CD4-positive, alpha-beta T cell treated with Interleukin-4 for 1 hour (primary cell): ENCODE measurements at places on chromosomes 11 and 22.

DNA sequence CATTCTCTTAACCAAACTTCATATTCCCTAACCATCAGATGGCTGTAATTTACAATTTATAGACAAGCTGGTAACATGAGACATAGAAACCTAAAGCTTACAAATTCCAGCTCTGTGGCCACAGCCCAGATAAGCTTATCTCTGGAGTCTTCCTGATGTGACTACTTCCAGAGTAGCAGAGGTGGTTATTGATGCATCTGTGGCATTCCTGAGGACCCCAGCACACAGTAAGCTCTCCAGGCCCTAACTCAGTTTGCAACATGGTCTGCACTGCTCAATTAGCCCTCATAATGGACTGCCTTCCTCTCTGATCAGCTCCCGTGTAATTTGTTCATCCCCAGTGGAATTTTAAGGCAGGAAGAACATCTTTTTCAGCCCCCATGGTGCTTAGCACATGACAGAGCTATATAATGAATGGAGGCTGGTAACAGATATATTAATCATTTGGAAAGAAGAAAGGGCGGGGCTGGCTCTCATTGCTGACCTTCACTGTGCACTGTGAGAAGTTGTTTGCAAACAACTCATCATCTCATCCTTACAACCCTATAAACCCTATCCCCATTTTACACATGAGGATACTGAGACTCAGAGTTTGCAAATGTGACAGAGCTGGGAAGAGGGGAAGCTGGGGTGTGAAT is 30.1 kb upstream of the KCNJ11 start:
- DNase-seq, result no peak

- DNase-seq, result no peak
Observed at GRCh38 chr11:38756537-38756936, 2158.5 kb upstream of the RAG2 start.

DNA sequence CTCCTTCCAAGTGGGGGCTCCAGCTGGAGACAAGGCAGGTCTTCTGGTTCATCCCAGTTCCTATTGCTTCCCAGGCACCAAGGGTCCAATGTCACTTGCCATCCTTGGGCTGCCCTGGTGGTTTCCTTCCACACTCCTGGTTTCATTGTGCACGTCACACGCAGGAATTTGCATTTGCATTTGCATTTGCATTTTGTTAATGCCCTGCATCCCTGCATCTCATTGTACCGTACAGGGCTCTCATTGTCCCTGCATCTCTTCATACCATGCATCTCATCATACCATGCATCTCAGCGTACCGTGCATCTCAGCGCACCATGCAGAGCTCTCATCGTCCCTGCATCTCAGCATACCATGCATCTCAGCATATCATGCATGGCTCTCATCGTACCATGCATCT is 112.2 kb upstream of the SYT13 start:
- no peak for DNase-seq

DNA sequence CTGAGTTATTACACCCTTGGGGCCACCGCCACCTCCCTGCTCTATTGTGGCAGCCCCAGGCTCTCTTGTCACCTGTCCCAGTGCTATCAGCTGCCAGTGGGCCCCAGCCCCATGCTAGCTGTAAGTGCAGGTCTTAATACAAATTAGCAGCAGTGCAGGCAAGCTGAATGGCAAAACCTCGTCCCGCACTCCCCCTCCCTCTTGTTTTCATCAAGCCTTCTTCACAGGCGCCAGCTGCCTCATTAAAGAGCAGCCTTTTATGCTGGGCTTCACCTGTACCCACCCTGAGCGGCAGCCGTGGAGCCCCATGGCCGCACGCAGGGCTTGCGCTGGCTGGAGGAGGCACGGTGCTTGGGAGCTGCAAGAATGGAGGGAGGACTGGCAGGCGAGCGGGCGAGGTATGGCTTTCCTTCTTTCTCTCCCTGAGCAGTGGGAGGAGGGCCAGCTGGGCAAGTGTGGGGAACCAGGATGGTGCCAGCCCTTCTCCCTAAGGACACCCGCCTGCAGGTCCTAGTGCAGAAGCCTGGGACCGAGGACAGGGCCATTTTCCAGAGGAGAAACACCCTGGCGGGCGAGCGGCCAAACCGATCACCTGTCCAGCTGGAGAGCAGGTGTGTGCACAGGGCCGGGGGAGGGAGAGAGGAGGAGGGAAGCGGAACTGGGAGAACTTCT is 70.7 kb downstream of the FLI1 start:
- no peak for DNase-seq

GRCh38 chr11:64252003-64252872 is 908 bp downstream of the PLCB3 start:
- no peak for DNase-seq

GRCh38 chr11:61026121-61027031 is 54.9 kb downstream of the CD6 start:
- DNase-seq, result peak; percentile 68

- DNase-seq, result peak; percentile 40
Observed at GRCh38 chr11:64864473-64865285, 13.7 kb downstream of the EHD1 start.

DNA sequence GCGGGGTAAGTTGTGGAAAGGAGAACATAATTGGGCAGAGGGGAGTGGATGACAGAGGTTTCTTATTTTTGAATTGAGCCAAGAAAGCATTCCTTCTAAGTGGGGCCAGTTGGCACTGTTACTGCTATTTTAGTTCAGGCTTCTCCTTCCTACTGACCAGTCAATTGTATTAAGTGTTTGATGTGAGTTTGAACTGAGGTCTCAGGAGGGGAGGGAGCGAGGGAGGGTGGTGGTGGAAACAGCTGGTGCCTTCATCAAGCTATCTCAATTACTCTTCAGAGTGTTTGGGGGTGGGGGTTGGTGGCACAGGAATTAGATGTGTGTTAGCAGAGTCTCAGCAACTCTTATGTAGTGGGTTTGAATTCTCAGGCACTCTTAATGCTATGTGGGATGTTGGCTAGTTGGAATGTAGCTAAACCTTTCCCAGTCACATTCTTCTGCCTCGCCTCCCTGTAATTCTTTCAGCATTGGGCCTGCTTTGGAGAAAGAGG is 14.5 kb downstream of the CTNND1 start:
- no peak for DNase-seq

DNA sequence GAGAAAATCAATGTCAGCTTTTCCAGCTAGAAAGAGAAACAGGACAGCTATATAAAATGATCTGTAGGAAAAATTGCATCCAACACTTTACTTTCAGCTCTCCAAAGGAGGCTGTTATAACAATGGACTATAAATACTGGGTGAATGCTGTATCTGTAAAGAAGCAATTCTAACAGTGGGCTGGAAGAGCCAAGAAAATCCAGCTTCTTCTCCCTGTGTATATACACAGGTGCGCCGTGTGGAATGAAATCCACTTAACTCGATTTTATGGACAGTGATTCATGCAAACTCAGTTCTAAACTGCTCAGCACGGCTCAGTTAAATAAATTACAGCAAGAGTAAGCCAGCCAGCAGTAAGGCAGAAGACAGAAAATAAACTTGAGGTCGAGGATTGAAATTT is 32.5 kb upstream of the LMO2 start:
- DNase-seq, result no peak

GRCh38 chr22:47458348-47458747 is 695.9 kb downstream of the TBC1D22A start:
- DNase-seq, result no peak

- no peak for DNase-seq
Observed at GRCh38 chr11:63998558-63999348, 12.5 kb downstream of the OTUB1 start.

GRCh38 chr11:79342686-79343085 is 98.1 kb downstream of the TENM4 start:
- DNase-seq, result no peak

- no peak for DNase-seq
Observed at GRCh38 chr11:10381736-10382135, 73.3 kb upstream of the AMPD3 start.

- DNase-seq, result no peak
Observed at GRCh38 chr11:72735495-72736027, 16.6 kb downstream of the ARAP1 start.

DNA sequence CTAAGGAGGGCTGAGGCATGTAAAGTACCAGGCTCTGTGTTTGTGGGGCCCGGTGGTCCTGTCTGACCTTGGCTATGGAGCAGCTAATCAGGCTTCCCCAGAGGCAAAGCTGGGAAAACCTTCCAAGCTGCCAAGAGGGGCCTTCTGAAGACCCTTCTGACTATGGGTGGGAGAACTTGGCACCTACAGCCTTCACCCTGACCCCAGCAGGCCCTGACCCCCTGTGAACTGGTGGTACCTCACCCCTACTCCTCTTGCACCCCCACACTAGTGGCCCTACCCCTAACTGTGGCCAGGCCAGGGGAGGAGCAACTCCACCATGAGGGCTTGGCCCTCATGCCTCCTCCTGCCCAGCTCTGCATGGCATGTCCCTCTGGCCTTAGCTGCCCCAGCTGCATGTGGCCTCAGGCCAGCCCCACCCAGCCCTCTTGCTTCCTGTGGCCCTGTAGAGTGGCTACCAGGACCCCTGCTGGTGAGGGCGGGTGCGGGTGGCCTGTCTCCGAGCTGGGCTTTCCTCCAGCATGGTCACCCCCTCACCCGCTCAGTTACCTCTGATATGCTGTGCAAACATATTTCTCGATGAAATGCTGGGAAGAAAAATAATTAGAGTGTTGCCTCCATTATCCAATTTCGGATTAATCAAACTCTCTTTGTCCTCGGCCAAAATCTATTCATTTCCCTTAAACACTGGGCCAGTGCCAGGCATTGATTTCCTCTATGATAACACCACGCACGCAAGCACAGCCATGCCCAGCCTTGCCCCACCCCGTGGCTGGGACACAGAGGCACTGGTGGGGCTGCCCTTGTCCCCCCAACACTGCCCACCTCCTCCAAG is 7.5 kb downstream of the GNAZ start:
- no peak for DNase-seq

GRCh38 chr11:117618302-117618981 is 178.6 kb downstream of the DSCAML1 start:
- no peak for DNase-seq

GRCh38 chr22:45235101-45235777 is 5.5 kb downstream of the KIAA0930 start:
- peak; percentile 59 for DNase-seq

DNA sequence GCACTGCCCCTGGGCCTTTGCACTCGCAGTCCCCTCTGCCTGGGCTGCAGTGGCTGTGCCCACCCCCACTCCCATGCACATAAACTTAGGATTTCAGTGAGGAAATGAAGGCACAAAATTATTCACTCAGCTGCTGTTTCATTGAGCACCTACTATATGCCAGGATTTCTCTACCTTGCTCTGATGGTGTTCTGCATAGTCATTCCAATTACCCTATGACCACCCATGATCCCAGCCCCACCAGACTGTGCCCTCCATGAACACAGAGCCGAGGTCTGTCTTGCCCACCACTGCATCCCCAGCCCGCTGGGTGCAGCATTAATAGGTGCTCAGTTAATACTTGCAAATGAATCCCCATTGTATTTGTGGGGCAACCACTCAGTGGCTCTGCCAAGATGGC is 10.9 kb downstream of the CYTH4 start:
- DNase-seq, result no peak

DNA sequence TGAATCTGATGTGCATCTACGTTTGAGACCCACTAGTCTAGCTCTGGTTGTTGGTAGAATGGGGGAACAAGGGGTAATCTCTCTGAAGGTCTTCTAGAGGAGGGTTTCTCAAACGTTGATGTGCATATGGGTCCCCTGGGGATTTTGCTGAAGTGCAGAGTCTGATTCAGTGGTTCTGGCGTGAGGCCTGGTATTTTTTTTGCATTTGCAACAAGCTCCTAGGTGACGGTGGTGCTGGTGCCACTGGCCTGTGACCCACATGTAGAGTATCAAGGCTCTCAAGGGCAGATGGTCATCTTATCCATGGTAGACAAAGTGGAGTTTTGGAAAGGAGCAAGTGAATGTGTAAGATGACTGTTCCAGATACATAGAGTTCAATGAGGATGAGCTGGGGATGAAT is 97.1 kb downstream of the CEP164 start:
- DNase-seq, result no peak

DNA sequence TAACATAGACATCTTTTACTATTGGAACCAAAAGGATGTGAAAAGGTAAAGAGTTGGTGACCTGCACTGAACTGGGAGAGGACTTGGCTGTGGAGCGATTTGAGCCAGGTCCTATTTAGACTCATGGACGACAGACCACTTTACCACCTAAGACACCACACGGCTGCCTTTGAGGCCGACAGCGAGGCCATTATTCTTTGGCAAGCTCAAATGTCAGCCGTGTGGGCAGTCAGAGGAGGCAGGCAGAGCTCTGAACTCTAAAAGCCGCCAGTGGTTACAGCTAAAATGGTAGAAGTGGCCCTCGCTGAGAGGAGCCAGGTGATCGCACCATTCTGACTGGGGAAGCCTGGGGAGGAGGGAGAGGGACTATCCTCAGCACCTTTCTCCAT is 50.5 kb downstream of the SCUBE1 start:
- DNase-seq, result no peak

- no peak for DNase-seq
Observed at GRCh38 chr11:132822276-132822675, 710.0 kb downstream of the OPCML start.

- no peak for DNase-seq
Observed at GRCh38 chr22:18031695-18032454, 7.5 kb upstream of the MICAL3 start.

DNA sequence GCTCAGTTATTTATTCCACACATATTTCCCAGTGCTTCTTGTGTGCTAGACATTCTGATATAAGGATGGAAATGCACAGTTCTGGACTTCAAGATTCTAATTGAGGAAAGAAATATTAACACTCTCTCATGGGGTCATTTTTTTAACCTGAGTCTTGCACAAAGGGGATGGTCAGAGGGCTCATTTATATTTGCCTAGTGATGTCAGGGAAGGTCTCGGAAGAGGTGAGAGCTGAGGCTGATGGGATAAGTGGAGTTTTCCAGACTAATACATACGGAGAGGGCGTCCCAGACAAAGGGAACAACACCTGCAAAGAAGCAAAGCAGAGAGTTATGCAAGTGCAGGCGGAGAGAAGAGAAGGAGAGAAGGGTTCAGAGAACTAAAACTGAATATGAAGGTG is 1304.6 kb upstream of the TENM4 start:
- no peak for DNase-seq

- DNase-seq, result no peak
Observed at GRCh38 chr11:17443423-17443822, 33.2 kb downstream of the ABCC8 start.
